ENCODE measurements at places on chromosomes 3 and 15.

DNA sequence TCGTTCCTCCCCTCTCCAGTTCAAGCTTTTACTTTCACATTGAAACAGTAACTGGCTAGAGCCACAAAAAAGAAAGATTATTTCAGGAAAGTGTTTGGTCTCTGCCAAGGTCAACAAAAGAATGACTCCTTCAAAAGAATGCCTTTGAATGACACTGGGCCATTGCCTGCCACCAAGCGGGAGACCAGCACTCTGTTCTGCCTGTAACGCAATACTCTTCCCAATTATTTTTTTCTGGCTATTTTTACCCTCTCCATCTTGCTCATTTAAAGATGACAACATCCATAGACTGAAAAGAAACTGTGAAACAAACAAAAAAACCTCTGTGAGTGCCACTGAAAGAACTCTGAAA lies 37.3 kb downstream of the EHHADH start:
- no peak for DNase-seq

GRCh38 chr3:120448756-120449155 lies 2.0 kb downstream of the FSTL1 start:
- peak; percentile 87 for DNase-seq

DNA sequence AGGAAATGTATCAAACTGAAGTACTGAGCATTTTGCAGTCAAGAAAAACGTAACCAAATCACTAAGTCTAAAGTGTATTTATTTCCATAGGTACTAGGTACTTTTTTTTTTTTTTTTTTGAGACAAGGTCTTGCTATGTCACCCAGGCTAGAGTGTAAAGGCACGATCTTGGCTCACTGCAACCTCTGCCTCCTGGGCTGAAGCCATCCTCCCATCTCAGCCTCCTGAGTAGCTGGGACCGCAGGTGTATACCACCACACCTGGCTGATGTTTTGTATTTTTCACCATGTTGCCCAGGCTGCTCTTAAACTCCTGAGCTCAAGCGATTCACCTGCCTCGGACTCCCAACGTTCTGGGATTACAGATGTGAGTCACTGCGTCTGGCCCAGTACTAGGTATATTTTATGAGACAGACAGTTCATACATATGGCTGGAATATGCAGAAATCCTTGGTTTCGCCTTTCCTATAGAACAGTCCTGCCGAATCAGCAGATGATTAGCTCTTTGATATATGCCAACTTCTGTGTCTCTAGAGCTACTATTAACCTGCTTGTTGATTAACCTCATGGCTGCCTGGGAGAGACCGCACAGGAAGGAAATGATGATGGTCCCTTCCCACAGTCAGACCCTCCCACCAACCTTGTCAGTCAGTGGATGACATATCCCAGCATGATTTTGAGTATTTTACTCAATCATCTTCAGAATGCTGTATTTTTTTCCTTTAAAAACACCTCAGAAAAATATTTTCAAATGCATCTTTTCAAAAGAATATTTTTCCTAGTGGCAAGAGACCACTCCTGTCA lies 32.3 kb downstream of the TMOD3 start:
- no peak for DNase-seq

GRCh38 chr3:103554451-103554850 lies 1119.6 kb downstream of the ZPLD1 start:
- DNase-seq = no peak

DNA sequence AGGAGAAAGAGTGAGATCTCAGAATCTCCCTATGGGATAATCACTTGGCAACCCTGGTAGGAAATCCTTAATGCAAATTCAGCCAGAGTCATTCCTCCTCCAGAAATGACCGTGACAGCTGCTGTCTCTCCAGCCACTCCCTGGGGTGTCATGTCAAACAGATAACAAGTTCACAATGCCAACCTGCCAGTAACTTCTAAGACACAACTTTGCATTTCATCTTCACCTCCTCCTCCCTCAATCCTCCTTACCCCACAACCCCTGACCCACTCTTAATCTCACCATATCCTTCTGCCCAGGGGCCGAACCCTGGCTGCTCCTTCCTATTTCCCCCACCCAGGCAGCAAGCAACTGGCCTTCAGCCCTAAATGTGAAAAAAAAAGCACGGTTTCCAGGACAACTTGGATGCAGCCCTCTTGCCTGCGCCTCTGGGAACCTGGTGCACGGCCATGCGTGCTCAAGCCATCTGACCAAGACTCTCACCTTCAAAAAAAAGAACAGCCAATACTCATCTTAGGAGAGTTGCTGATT lies 166.0 kb downstream of the NTRK3 start:
- no peak for DNase-seq

GRCh38 chr3:99637368-99638111 lies 854 bp upstream of the COL8A1 start:
- DNase-seq = peak; percentile 92

GRCh38 chr15:53549697-53550305 lies 209.7 kb downstream of the WDR72 start:
- DNase-seq = no peak

GRCh38 chr3:51715977-51716294 lies 9.1 kb downstream of the GRM2 start:
- DNase-seq = no peak

DNA sequence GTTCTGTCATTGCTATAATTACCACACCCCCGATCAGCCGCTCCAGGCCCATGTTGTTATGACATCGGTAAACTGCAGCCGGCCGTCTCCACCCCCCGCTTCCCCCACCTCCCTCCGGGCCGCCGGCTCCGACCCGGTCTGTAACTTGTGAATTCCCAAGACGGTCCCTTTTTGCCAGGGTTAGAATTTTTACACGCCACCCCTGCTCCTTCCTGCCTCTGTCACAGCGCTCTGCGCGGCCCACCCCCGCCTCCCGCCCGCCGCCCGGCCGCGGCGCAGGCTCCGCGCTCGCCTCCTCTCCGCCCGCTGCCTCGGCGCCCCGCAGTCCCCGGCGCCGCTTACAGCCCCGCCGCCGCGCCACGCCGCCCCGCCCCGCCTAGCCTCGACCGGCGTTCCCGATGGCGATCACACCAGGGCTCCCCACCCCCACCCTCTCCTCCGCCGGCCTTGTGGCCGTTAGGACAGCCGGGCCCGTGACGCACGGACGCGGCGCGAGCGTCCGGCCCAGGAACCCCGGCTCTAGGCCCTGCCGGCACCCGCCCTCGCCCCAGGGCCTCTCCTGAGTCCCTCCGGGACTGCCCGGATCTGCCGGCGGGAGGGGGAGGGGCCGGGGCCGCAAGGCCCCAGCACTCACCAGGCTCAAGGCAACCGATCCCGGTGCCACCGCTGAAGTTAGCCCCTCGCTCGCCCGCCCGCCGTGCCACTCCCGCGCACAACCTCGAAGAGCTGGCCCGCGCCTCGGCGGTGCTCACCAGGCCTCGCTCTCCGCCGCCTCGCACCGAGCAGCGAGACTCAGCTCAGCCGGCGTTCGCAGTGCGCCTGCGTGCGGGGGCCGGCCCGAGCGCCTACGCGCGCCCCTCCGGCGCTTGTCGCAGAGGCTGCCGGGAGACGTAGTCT lies at the start of gene KPNA1:
TSS of gene KPNA1 (minus strand) at position 817 of the 897 bp plus-strand sequence. CDS start 18,374 bp downstream, outside the sequence.
- DNase-seq = peak; percentile 87

GRCh38 chr3:16402451-16402850 lies 111.0 kb downstream of the RFTN1 start:
- DNase-seq = peak; percentile 61

DNA sequence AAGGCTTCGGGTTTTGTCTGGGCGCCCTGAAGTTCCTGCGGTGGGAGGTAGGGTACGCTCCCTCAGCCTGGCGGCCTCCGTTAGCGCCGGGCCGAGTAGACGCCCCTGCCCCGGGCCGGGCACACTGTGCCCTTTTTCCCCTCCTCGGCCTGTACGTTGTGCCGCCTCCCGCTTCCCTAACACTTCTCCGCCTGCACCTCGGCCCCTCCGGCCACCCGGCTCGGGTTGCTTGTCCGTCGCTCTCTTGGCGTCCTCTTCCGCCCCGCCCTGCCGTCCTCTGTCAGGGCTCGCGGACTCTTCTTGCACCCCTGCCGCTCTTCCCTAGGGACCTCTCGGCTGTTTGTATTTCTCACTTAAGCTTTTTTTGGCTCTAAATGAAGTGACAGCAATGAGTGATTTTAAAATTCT lies 384 bp downstream of the KNL1 start:
- peak; percentile 54 for DNase-seq

DNA sequence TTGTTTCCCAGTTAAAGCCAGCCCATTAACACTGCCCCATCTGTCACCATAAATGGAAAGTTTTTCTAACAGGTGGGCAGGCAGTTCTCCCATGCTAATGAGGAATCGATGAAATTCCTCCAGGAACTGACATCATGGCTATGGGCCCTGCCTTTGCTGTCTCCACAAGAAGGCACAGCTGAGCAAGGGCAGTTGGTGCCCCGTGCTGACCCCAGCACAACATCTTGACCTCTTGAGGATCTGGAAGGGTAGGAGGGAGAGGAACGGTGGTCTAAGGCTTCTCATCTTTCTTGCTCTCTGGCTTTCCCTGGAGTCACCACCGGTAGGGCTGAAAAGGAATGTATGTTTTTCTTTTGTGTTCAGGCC lies 46.7 kb downstream of the CHCHD6 start:
- DNase-seq = no peak

DNA sequence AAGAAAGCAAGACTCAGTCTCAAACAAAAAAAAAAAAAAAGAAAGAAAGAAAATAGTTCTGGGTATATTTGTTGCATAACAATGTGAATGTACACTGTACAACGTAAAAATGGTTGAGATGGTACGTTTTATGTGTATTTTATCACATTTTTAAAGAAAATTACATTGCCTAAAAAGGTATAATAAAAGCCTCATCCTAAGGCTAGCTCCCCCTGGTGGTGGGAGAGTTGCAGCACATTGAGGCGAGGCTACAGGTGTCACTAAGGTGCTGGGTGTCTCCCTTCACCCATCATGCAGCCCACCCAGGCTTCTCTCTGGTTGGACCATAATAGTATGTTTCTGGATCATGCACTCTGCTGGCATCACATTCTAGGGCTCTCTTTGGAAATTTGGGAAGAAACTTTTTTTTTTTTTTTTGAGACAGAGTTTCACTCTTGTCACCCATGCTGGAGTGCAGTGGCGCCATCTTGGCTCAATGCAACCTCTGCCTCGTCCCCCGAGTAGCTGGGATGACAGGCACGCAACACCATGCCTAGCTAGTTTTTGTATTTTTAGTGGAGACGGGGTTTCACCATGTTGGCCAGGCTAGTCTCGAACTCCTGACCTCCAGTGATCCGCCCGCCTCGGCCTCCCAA lies 12.4 kb upstream of the RAB11A start:
- no peak for DNase-seq

- DNase-seq = no peak
Measured at GRCh38 chr3:103218793-103219192, 784.0 kb downstream of the ZPLD1 start.

GRCh38 chr3:40404591-40405198 lies 17.7 kb downstream of the ENTPD3 start:
- peak; percentile 12 for DNase-seq

DNA sequence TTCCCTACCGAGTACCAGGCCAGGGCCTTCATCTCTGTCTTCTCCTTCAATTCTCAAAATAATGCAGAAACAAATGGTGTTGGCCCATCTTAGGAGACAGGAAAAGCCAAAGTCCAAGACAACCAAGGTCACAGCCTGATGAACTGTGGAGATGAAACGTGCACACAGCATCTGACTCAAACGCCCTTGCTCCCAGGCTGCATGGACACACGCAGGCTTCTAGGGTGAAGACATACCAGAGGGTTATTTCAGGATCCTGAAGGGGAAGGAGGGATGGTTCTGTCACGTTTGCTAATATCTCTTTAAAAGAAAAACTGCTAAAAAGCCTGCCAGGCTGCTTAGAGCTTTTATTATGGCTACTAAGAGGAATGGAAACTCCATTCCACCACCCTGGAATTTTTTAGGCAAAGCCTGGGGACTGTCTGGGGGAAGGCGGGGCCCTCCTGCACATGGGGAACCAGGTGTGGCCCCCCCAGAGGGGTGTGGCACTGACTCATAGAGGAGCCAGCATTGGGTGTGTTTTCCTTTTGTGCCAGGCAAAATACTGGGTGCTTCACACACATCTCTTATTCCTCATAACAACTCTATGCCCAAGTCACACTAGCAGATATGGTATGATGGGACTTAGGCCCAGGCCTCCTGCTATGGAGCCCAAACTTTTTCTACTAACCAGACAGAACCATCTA lies 62.9 kb downstream of the UMPS start:
- peak; percentile 53 for DNase-seq

- DNase-seq = no peak
Measured at GRCh38 chr3:9913601-9914000, 3.3 kb upstream of the IL17RC start.

GRCh38 chr15:52682781-52683180 lies 3.6 kb upstream of the ATOSA start:
- no peak for DNase-seq

DNA sequence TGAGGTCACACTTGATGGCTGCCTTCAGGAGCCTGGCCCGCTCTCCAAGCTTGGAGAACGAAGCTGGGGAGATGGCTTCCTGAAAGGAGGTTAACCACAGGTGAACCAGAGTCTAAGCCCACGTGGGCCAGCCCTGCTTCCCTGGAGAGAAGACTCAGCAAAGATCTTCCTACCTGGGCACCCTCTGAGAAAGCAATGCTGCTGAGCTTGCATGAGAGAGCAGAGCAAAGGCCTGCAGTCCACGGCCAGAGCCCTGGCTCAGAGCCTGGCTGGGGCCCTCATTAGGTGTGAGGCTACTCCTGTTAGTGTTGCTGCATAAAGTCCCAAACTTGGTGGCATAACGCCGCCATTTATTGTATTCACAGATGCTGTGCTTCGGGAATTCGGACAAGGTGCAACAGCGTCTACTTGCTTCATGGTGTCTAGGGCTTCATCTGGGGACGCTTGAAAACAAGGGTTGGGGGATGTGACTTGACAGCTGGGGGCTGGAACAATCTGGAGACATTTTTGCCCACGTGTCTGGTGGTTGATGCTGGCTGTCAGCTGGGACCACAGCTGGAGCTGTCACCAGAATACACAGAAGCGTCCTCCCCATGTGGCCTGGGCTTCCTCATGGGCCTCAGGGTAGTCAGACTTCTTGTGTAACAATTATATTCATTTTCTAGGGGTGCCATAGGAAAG lies 87.9 kb upstream of the MEF2A start:
- no peak for DNase-seq

GRCh38 chr15:91413142-91413541 lies 313.1 kb downstream of the SV2B start:
- no peak for DNase-seq

GRCh38 chr15:57335719-57336118 lies 40.6 kb upstream of the CGNL1 start:
- no peak for DNase-seq

- no peak for DNase-seq
Measured at GRCh38 chr15:64763874-64764273, 11.5 kb downstream of the RBPMS2 start.

All from HCEC 1CT (cell line).